D341Med (cell line): ENCODE measurements at places on chromosomes 4 and X.

GRCh38 chrX:153869473-153870287 lies 16.3 kb downstream of the L1CAM start:
- no peak for DNase-seq

DNA sequence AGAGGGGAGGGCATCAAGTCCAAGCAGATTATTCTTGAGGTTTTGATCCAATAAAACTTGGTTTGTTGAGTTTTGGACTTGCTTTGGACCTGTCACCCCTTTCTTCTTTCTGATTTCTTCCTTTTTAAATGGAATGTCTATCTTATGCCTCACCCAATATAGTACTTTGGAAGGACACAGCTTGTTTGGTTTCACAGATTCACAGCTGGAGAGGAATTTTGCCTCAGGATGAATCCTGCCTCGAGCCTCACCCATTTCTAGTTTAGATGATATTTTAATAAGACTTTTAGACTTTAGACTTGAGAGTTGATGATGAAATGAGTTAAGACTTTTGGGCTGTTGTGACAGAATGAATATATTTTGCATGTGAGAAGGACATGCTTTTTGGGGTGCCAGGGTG lies 136.9 kb upstream of the PDE5A start:
- DNase-seq = no peak

DNA sequence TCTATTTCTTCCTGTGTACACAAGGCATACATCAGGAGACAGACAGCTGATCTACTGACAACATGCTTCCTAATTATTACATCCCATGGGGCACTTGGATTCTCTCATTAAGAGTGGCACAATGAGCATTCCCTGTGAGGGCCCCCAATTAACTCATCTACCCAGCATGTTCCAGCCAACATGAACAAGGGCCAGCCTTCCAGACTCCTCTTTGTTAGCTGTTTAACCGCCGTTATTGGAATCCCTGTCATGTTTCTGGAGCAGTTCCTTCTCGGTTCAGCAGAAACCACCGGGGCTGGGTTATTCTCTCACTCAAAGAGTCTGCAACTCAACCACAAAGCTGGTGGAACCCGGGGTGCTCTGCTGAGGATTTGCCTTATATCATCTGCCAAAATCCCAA lies 9.9 kb upstream of the GPM6B start:
- no peak for DNase-seq

- no peak for DNase-seq
These were observed 125.1 kb downstream of the FGF16 start for GRCh38 chrX:77572322-77572721.

- no peak for DNase-seq
These were observed 231.7 kb downstream of the C4orf33 start for GRCh38 chr4:129327637-129328036.

DNA sequence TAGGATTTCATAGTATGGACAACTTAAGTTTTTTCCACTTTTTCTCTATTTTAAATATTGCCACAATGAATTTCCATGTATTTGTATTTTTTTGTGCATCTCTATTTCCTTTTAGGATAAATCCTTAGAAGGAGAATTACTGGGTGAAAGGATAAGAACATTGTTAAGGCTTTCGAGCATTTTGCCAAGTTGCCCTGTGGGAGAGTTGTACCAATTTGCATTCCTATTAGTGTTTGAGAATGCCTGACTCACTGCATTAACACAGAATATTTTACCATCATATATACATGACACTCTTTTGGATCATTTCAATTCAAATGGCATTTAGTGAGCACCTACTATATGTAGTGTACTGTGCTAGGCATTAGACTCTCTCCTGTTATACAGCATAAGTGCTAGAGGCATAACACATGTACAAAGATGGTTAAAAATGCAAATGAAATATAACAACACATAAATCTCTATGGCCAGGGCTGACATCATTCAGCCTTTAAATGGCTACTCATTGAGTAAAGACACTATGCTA lies 57.0 kb downstream of the PLAC1 start:
- DNase-seq = no peak

GRCh38 chr4:140249351-140249750 lies 95.4 kb upstream of the MAML3 start:
- no peak for DNase-seq

DNA sequence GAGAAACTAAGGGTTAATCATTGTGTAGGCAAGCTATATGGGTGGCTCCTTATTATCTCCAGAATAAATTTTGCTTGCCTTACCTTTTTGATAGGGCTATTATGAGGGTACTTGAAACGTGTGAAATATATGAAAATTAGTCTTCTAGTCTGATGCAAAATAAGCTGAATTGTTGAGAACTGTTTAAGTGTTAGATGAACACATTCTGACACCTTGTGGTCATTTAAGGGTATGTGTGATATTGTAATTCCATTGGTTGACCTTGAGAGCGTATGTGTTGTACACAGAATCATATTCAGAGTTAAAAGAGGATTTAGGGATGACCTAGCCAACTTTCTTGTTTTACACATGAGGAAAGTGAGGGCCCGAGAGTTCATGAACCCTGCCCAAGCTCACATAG lies 44.6 kb upstream of the LINC00632 start:
- DNase-seq = no peak

GRCh38 chrX:46456125-46456922 lies 88.9 kb downstream of the ZNF674 start:
- no peak for DNase-seq

- no peak for DNase-seq
These were observed 4.0 kb upstream of the CXorf66 start for GRCh38 chrX:139969286-139969685.

GRCh38 chr4:1447676-1448588 lies 41.7 kb upstream of the NKX1-1 start:
- peak; percentile 26 for DNase-seq

DNA sequence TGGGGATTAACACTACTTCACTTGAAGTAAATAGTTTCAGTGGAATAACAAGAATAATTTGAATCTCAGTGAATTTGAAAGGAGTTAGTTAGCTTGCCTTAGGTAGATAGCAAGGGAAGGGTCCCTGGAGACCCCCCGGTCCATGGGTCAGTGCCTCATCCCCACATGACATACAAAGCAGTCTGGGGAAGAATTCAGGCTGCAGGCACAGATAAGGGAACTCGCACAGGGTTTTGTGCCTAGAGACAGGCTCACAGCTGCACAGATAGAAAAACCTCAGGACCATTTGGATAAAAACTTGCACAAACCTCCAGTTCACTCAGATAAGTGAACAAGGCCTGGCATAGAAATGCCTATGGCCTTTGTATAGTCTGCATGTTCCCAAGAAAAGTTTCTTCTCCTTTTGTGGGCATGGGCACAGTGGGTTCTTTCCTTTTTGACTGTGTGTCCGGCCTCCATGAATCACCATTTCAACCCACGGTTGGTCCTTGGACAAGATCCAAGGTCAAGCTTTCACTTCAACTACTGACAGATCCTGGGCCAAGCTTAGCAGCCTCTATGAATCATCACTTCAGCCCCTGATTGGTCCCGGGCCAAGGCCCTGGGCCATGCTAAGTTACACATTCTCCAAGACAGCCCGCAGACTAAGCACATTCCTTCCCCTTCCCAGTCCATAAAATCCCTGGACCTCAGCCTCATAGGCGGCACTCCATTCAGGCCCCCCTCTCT lies 108.3 kb upstream of the KLHL4 start:
- no peak for DNase-seq

GRCh38 chr4:37646247-37646646 lies 39.9 kb downstream of the RELL1 start:
- no peak for DNase-seq

DNA sequence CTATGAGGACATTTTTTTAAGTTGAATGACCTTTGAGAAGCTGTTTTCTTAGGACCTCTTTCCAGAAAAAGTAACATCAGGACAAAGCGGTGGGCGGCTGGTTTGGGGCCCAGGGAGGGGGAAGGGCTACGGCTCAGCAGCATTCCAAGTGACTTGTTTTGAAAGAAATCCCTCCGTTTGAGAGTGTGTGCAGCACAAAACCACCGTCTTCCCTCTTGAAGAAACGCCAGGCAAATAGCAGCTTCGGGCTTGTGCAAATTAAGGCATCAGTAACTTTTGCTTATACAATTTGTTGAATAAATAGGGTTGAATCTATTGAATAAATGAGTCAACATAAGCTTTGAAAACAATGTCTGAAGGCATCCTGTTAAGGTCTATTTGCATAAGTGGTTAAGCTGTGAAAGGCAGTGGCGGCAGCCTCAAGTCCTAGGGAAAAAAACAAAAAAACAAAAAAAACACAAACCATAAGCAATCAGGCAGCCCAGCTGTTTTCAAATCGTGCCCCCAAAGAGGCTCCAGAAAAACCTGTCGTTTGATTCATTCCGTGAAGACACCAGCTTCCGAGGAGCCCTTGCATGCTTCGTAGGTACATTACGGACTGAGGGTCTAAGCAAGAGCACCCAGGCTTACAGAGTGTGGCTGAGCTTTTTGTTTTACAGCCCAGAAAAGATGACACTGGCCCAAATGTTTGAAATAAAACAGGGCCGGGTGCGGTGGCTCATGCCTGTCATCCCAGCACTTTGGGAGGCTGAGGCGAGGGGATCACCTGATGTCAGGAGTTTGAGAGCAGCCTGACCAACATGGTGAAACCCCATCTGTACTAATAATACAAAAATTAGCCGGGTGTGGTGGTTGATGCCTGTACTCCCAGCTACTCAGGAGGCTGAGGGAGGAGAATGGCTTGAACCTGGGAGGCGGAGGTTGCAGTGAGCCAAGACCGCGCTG lies 103.7 kb downstream of the CRLF2 start:
- DNase-seq = no peak

- DNase-seq = no peak
These were observed 25.8 kb downstream of the NPY2R start for GRCh38 chr4:155234206-155234605.

- no peak for DNase-seq
These were observed 286.8 kb upstream of the FSTL5 start for GRCh38 chr4:162450531-162451035.

GRCh38 chrX:114798907-114799306 lies 215.0 kb downstream of the HTR2C start:
- no peak for DNase-seq

GRCh38 chr4:76499461-76499860 lies 64.4 kb downstream of the SHROOM3 start:
- no peak for DNase-seq

DNA sequence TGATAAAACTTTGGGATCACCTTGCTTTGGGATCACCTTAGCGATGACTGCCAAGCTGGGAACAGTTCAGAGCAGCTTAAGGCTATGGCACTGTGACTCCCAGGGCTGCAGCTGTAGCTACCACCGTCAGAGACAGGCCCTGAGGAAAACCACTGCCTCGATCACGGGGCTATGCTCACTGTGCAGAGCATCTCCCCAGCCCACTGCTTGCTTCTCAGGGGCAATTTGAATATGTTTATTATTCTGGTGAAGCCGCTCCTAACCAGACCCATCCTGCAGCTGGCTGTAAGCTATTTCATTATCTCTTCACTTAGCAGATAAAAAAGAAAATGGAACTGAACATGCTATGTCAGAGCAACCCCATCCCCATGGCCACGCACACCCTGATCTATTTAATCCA lies 328.5 kb downstream of the EVC2 start:
- DNase-seq = no peak

GRCh38 chr4:184420402-184420801 lies 53.9 kb downstream of the IRF2 start:
- DNase-seq = no peak

DNA sequence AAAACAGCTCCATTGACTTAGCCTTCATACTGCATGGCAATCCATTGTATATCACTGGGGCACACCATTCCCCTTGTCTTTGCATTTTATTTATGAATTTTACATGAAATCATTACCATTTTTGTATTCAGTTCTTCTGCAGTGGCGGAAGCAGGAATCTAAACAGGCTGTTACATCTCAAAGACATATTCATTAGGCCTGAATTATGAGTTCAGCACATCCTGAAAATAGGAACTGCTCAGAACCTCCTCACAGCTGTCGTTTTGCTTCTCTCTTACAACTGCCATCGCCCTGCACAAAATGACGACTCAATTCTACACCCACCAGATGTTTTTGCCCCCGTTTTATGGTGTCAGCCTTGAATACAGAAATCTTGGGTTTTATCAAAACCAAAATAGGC lies 474.4 kb upstream of the MAGEB18 start:
- DNase-seq = no peak

DNA sequence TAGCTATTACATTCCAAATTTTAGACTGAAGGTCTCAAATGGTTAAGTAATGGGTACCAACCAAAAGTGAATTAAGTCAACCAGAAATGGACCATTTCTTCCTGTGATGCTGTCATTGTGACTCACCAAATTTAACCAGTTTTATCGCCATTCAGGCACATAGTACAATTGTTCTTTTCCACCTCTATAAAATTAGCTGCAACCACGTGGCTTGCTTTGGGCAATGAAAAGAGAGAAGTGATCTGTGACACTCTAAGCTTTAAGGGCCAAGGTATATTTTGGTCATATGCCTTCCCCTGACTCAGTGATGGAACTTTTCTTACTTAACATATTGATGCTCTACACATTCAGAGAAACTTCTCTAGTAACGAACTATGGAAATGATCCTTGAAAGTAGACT lies 20.3 kb upstream of the PHF8 start:
- DNase-seq = no peak

GRCh38 chrX:153539171-153539978 lies 21.9 kb downstream of the ATP2B3 start:
- peak; percentile 82 for DNase-seq

DNA sequence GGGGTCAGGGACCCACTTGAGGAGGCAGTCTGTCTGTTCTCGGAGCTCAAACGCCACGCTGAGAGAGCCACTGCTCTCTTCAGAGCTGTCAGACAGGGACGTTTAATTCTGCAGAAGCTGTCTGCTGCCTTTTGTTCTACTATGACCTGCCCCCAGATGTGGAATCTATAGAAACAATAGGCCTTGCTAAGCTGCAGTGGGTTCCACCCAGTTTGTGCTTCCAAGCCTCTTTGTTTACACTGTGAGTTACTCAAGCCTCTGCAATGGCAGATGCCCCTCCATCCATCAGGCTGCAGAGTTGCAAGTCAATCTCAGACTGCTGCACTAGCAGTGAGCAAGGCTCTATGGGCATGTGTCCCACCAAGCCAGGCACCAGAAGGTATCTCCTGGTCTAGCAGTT lies 158.1 kb downstream of the DTHD1 start:
- DNase-seq = no peak

DNA sequence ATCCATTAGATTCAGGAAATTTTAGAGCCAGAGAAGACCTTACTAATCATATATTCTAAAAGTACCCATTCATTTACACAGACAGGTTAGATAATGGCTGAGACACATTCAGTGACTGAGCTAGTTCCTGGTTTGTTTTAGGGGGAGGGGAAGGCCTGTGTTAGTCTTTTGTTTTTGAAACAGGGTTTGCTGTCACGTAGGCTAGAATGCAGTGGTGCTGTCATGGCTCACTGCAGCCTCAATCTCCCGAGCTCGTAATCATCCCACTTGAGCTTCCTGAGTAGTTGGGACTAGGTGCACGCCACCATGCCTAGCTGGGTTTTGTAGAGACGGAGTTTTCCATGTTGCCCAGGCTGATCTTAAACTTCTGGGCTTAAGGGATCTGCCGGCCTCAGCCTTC lies 10.1 kb downstream of the RBPJ start:
- no peak for DNase-seq

DNA sequence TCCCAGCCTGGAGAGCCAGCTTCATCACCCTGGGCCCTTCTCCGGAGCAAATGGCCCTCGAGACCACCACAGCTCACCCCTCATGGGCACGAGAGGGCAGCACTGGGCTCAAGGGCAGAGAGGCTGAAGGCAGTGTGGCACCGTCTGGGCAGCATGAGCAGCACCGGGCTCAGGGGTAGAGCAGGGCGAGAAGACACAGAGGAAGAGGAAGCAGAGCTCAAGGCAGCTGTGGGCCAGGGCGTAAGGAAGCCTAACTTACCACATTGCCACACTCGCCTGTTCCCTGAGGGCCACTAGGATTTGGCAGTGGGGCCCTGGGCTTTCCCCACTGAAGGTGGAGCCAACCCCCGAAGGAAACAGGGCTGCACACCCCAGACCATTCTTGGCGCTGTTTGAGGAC lies 15.5 kb downstream of the ZNF185 start:
- DNase-seq = no peak
